NCI-H2029 treated with DMSO at 0.1 percent for 48 hours (cell line): ENCODE measurements at places on chromosomes 16 and 17.

GRCh38 chr16:4372001-4372577, 441 bp downstream of the VASN start:
- DNase-seq: no peak

- DNase-seq: no peak
Measured at GRCh38 chr17:50816771-50817751, 18.3 kb upstream of the WFIKKN2 start.

DNA sequence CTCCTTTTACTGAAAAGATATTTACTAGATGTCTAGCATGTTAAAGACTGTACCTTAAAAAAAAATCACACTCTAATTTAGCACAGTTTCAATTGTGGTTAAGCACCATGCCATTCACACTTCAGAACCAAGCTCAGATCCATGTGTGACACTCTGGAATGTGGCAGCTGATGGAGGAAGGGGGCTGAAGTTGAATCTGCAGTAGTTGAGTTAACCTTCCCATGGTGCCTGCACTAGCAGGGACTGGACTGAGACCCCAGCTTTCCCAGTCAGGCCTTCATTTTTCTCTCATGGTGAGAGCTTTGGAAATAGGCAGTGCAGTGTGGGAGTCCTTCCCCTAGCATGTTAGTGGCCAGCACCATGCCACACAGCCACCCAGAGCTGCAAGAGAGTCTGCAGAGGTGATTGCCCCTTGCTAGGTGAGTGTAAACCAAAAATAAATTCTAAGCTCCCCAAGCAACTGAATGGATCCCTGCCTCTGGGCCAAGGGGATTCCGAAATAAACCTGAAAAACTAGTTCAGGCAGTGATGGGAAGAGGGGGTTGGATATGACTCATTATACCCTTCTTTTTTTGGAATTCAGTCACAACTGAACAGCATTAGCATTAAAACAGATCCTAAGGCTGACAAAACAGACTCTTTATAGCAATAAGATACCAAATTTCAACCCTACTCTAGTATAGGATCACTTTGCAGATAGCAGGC, 208.5 kb downstream of the WWOX start:
- no peak for DNase-seq

- DNase-seq: no peak
Measured at GRCh38 chr17:64002658-64003525, 4.7 kb downstream of the PRR29 start.

- no peak for DNase-seq
Measured at GRCh38 chr16:85615014-85615851, 2.1 kb downstream of the GSE1 start.

DNA sequence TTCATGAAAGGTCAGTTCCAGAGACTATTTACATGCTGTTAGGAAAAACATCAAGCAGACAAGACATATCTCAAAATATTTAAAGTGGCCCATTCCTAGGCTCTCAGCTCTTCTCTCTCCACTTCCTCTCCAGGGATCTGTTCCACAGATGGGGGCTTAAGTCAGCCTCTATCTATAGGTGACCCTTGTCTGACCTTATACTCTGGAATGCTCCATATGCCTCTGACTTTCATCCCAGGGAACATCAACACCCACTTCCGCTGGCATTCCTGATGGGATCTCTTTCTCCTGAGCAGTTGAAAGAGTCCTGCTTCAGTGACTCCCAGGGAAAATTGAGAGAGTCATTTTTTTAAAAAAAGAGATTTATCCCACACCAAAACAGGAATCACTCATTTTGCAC, 11.5 kb upstream of the WIPI1 start:
- no peak for DNase-seq
